ENCODE measurements at places on chromosomes 3 and 15. TPM values are rescaled to one million over a fixed set of nuclear protein-coding genes. Genes with fewer than 3 reads are reported as not detected.

- DNase-seq: no peak
Measured at GRCh38 chr3:38137615-38138348, 679 bp upstream of the MYD88 start.

The CNTN4 gene
- 0.19 TPM for total RNA-seq

- DNase-seq: no peak
Measured at GRCh38 chr15:89330119-89330518, 4.5 kb downstream of the POLG start.

DNA sequence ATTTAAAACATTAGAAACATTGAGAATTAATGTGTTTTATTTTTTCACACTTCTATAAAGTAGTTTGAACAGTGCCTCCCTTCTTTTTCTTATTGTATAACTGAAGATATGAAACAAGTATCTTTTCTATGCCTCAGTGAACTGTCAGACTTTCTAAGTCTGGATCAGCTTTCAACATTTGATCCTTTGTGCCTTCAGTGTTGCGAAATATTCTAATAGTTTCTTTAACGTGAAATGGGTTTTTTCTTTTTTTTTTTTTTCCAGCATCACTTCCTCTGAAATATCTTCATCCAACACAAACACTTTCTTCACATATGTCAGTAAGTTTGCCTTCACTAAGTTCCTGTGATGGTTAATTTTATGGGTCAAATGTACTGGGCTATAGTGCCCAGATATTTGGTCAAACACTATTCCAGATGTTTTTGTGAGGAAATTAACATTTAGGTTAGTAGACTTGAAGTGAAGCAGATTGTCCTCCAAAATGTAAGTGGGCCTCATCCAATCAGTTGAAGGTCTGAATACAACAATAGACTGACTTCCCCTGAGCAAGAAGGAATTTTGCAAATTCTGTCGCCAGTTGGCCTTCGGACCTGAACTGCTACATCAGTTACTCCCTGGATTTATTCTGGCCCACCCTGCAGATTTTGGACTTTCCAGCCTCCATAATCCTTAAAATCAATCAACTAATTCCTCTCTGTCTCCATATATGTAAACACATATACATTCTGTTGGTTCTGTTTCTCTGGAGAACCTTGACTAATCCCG lies 6.4 kb upstream of the CPOX start:
- no peak for DNase-seq

The KNL1 gene
- total RNA-seq: 4.2 TPM

DNA sequence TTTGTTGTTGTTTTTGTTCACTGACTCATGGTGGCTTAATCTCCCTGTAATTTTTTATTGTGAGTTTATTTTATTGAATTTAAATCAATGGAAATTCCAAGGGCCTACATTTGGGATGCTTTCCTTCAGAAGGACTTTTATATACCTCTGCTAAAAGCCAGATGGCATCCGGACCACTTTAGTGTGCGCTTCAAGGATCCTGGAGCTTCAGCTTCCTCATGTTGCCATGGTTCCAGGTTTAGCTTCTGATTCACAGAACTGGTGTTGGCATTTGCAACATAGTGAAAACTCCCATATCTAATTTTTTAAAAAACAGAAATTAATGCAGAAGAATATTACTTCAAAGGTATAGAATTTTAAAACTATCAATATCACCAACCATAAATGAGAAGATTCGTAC lies 8.5 kb upstream of the HACD2 start:
- DNase-seq: no peak

DNA sequence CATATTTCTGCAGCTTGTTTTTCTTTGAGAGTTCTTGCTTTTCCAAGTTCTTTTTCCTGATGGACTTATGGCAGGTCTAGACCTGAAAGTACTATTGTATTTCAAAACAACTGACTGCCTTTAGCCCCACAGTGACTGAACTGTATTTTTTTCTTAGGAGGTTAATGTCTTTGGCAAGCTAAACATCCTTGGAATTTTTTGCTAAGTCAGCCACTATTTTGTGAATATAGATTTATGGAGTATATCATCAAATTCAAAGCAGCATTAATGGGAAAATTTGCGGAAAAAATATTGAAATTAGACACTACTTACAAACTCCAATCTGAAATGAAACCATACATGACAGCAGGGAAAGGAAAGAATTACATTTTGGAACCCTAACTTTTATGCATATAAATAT lies 8.6 kb downstream of the PIK3CA start:
- DNase-seq: no peak

The RTP4 gene
- 0.78 TPM for total RNA-seq

GRCh38 chr15:45157974-45158373 lies 28.2 kb downstream of the DUOX1 start:
- DNase-seq: no peak

DNA sequence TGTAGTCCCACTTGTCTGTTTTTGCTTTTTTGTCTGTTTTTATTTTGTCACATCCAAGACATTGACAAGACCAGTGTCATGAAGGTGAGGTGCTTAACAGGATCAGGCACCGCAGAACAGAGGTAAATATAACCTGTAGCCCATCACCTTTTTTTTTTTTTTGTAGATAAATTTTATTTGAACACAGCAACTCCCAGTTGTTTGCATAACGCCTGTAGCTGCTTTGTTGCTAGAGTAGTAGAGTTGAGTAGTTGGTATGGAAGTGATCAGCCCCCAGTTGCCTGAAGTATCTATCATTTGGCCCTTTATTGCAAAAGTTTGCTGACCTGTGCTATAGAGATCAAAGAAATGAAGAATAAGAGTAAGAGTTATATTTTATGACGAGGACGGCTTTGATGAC lies 135.0 kb downstream of the TCF12 start:
- DNase-seq: no peak

The CHDH gene
- 0.06 TPM for total RNA-seq

The ATOSA gene
- total RNA-seq: 14.4 TPM

GRCh38 chr3:15086263-15086662 lies 12.7 kb downstream of the RBSN start:
- DNase-seq: no peak

The LCTL gene
- not detected for total RNA-seq

The MORC1 gene
- not detected for total RNA-seq

DNA sequence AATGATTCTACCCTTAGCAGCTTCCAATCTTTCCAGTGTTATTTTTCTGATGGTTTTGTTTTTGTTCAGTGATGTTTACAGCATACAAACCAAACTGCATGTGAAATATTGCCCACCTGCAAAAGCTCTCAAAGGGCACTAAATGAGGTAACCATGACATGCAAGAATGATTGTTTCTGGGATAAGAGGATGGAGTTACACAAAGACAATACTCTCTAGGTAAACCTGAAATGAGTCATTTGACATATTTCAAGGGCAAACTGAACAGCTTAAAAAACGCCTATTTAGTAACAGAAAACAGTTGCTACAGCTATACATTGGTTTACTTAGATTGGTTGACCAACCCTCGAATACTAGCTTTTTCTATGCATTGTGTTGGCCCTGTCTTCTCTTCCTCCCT lies 481.7 kb downstream of the ZPLD1 start:
- no peak for DNase-seq

The GHRL gene
- total RNA-seq: not detected

DNA sequence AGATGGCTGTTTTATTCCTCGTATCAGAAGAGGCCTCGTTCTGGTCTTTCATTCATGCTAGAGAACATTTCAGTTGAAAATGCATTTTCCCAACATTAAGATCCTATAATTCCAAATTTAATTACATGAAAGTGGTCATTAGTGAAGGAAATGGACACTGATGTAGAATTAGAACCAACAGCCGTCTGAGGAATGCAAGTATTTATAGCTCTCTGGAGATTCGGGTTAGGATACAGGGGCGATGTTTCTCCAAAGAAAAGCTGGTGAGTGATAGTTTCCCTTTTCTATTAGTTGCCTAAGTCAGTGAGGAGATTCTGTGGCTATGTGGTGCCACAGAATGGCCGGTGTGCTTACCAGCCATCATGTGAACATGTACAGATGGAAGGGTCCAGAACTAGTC lies 109.0 kb upstream of the IL12A start:
- DNase-seq: no peak

- DNase-seq: no peak
Measured at GRCh38 chr3:167241048-167241845, 138.8 kb downstream of the ZBBX start.

DNA sequence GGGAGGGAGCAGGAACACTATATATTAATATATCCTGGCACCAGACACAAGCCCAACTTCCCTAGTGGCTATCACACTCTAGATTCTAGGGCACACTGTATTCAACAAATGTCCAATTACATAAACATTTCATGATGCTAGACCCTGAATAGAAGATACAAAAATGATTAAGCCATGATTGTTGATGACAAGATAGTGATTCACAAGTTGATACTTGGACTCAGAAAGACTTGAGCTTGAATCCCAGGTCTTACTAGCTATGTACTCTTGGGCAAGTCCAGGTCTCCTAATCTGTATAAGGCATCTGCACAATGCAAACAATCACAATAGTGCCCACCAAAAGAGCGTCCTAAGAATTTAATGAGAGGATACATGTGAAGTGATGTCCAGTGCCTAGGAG lies 10.0 kb upstream of the SNTN start:
- no peak for DNase-seq

- no peak for DNase-seq
Measured at GRCh38 chr3:4708230-4708629, 215.1 kb downstream of the ITPR1 start.

DNA sequence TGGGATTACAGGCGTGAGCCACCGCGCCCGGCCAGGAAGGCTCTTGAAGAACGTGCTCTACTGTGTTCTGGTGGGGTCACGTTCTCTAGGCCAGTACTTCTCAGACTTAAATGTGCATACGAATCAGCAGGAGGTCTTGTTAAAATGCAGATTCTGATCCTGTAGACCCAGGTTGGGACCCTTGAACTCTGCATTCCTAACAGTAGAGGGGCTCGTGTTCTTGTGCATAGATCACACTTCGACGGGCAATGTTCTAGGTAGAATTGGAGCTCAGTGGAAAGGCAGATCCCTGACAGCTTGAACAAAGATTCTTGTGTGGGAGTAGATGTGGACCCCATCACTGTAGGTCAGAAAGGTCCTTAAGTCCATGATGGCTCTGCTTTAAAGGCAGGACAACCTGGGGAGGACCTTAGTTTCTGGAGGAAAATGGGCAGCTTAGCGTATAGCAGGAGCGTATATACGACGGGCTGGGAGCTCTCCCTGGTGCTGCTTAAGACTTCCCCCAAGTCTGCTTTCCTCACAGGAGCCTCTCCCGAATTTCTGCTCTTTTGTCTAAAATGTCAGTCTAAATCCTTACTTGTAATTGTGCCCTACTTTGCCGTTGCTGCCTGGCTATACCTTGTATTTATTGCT lies 16.9 kb upstream of the FAM81A start:
- DNase-seq: peak; percentile 12

DNA sequence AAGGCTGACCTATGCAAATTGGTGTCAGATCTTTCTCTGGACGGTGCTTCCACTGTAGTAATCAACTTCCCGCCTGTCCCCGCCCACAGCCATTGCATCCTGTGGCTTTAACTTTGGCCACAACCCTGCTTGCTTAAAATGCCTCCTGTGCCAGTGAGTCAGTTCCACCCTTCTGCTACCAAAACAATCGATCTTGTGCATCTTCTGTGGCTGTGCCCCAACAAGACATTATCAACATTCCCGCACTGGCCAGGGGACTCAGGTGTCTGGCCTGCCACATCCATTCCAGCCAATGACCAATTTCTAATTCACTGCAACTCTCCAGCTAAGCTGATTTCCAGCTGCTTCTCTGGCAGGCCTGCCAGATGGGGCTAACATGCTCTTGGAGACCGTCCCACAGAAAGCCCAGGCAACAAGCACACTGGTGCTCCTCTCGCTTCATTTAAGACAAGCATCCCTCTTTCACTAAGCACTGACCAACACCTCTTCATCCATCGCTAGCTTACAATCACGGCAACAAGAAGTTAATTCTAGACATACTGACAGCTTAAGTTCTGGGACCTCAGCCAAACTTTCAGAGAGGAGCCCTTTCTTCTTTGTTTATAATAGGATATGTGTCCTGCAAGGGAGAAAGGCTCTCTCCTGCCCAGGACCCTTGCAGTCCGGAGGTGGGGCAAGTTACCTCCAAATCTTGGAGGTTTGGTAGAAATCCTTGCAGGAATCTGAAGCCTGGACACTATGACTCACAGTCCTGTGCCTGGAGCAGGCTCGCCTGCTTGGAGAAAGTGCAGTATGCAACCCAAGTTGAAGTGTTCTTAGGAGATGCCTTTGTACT lies 6.7 kb downstream of the CA12 start:
- DNase-seq: no peak

The ANKUB1 gene
- not detected for total RNA-seq

DNA sequence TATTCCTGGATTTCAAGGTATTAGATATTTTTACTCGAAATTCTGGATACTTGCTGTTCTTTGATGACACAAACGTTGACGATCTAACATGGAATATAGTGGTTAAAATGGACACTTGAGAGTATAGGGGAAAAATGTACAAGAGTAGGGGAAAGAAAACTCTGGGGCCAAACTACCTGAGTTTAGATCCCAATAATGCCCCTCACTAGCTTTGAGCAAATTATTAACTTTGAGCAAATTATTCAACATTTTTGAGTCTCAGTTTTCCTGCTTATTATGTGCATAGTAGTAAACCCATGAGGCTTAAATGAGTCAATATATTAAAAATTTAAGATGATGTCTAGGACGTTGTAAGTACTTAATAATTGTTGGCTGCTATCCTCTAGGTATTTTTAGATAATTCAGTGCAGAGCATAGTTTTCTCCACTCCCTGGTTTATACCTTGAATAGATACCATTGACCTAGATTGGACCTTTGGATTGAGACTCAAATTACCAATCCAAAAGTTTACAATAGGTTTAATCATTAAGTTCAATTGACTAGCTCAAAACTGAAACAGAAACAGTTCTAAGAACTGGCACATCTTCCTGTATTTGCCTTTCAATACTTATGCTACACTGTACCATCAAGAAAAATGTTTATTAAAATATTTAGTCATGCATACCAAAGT lies 4.5 kb downstream of the ADGRG7 start:
- no peak for DNase-seq

GRCh38 chr3:190810957-190811356 lies 51.5 kb downstream of the GMNC start:
- no peak for DNase-seq

- no peak for DNase-seq
Measured at GRCh38 chr15:61499376-61499775, 270.3 kb upstream of the RORA start.

DNA sequence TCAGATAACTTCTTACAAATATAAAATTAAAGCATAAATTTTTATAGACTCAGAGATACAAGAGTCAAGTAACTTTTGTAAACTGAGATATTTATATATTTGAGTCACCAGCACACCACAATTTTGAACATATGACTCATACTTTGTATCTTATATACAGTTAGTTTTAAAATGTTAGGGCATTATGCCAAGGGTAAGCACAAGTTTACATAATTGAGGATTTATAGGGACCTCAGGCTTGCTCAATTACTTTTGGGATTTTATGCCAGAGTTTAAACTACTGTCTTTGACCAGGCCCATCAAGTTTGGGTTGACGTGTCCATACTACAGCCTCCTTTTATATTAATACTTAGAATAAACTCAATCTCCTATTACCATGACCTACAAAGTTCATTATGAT lies 7.4 kb upstream of the FGF7 start:
- DNase-seq: no peak

The C3orf20 gene
- total RNA-seq: not detected

- DNase-seq: no peak
Measured at GRCh38 chr15:85520650-85521049, 140.2 kb downstream of the AKAP13 start.

GRCh38 chr15:58292751-58293175 lies 139.0 kb upstream of the LIPC start:
- DNase-seq: no peak

GRCh38 chr3:34155666-34156065 lies 357.2 kb downstream of the PDCD6IP start:
- DNase-seq: no peak
